ENCODE measurements at places on chromosomes 2 and 18.

DNA sequence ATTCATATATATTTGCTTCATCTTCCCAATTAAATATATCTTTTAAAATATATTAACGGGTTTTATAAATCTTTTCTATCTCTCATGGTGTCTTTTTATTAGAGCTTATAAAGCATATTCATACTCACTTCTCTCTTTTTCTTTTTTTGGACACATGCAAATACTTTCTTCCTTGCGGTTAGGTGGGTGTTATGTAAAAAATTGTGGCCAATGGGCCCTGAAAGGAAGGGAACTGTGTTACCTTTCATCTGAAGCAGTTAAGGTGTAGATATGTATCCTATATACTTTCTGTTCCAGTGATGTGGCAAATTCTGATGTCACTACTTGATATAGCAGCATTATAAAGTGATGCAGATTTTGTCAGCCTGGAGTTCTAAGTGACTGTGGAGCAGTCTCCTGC, 714.5 kb downstream of the PLCL1 start:
- no peak for DNase-seq

DNA sequence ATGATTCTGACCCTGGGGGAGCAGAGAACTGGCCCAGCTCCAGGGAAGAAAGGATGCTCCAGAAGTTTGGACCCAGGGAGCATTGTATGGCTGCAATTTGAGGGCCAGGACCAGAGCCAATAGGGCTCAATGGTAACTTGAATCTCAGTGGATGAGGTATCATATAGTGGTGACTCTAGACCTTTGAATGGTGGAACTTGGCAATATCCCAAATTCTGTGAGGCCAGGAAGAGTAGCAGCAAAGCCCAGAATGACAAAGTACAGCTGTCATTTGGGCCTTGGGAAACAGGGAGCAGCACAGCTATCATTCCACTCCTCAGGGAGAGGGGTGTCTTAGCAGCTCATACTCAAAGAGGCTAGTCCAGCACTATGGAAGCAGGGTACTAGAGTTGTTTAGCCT, 332.9 kb upstream of the RBMS1 start:
- DNase-seq = no peak

- DNase-seq = peak; percentile 83
Observed at GRCh38 chr2:14756981-14757657, 124.6 kb downstream of the LRATD1 start.

GRCh38 chr18:45168866-45169600, 446.2 kb upstream of the SLC14A2 start:
- no peak for DNase-seq

DNA sequence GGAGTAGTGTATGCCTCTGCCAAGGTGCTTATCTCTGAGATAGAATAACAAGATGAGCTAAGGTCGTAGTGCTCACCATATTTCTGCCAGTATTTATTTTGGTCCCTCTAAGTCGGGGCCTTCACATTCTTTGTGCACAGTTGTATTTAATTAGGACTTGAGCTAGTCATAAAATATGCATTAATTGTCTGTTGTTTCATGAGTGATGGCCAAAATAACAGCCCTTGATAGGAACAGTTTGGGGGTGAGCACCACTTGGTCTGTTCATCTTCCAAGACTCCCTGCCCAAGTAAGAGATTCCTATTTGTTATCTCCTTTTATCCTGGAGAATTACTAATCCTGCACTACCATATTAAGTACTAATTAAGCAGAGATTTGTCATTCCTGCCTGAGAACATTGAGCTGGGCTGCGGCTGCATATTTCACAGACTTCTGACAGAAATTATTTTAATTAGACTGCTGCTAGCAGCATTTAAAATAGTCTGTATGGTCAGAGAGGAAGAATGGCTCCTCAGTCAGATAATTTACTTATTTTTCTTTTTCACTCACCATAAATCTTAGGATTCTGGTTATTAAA, 435.1 kb downstream of the MTX2 start:
- DNase-seq = no peak

- peak; percentile 98 for DNase-seq
Observed at GRCh38 chr18:36309436-36310391, 12.2 kb downstream of the FHOD3 start.

GRCh38 chr18:3075491-3075890, 62.5 kb upstream of the LPIN2 start:
- DNase-seq = peak; percentile 55
